Gastrocnemius medialis (tissue), 4 donors: ENCODE measurements at places on chromosomes 5 and 9. TPM values are rescaled to one million over a fixed set of nuclear protein-coding genes. Genes with fewer than 3 reads are reported as not detected.

- H3K27ac ChIP-seq: no peak within 1 kb of the TSS
- H3K27me3 ChIP-seq: no peaks in the 10 kb centered on the region
- no peaks in the 10 kb centered on the region for H3K4me1 ChIP-seq
- H3K4me3 ChIP-seq: peak within 1 kb of the TSS; percentile 28
- no peaks in the 10 kb centered on the region for H3K36me3 ChIP-seq
- DNase-seq: no peak
These were observed at the start of gene ZNF883 for GRCh38 chr9:113011911-113012381. TSS of gene ZNF883 (minus strand) at chr9:113012192.

DNA sequence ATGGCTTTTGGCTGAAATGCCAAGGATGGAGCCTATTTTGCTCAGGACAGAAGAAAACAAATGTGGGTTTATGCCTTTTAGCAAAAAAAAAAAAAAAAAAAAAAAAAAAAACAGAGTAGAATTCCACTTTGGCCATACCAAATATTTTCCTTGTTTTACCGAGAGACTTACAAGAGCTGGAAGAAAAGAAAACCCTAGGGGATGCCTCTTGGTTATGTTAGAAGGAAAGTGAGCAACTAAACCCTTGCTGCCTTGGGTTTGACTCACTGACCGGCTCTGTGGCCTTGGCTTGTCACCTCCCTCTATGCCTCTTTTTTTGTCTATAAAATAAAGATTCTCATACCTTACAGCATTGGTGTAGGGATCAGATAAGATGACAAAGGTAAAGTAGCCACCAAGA, 69.6 kb upstream of the ABCA1 start:
- H3K4me3 ChIP-seq: no peak overlapping the region
- H3K27me3 ChIP-seq: no peaks in the 10 kb centered on the region
- H3K4me1 ChIP-seq: peaks cover 19% of the 10 kb centered on the region
- H3K27ac ChIP-seq: no peak overlapping the region

Gene ZBTB5
- total RNA-seq: 7.0 TPM

- no peak for DNase-seq
- H3K27me3 ChIP-seq: peaks cover 74% of the 10 kb centered on the region
- no peaks in the 10 kb centered on the region for H3K36me3 ChIP-seq
- no peak overlapping the region for H3K4me3 ChIP-seq
These were observed 343 bp downstream of the LMX1B start for GRCh38 chr9:126614088-126614454.

DNA sequence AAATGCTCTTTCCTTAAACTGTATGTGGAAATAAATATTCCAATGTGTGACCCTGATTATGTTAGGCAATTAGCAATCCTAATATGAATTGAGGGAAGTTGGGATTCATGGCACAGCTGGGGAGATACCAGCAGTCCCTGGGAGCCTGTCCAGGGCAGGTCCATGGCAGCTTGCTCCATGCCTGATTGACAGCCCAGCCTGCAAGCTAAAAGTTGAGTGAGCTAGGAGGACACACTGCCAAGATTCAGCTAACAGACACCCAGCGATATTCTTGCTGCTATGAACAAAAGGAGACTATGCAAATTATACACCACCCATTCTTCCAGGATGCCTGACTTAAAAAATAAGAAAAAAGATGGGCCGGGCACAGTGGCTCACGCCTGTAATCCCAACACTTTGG, 6.2 kb downstream of the TGFBI start:
- no peaks in the 10 kb centered on the region for H3K27me3 ChIP-seq
- H3K4me1 ChIP-seq: peaks cover 45% of the 10 kb centered on the region
- H3K4me3 ChIP-seq: no peak overlapping the region
- peak overlapping the region; percentile 34 for H3K27ac ChIP-seq

- no peaks in the 10 kb centered on the region for H3K36me3 ChIP-seq
- H3K4me3 ChIP-seq: no peak overlapping the region
- DNase-seq: no peak
- H3K4me1 ChIP-seq: peaks cover 13% of the 10 kb centered on the region
- H3K27ac ChIP-seq: no peak overlapping the region
These were observed 79.7 kb downstream of the MED27 start for GRCh38 chr9:131999692-132000551.

DNA sequence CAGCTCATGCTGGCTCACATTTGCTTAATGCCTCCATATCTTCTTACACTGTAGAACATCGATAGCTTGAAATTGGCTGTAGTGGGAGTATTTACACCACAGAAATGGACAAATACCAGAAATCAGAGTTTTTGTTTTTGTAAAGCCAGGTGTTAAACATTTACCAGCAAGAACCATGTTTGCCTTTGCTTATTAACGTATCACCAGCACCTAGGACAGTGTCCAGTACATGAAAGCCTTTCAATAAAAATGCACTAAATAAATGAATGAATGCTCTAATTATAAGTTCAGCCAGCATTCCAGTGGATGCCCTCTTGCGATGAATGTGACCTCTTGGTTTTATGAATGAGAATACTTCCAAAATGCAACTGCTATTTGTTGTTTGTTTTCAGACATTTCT, 140.4 kb upstream of the VLDLR start:
- no peaks in the 10 kb centered on the region for H3K36me3 ChIP-seq
- DNase-seq: no peak
- peaks cover 7% of the 10 kb centered on the region for H3K4me1 ChIP-seq
- no peaks in the 10 kb centered on the region for H3K27me3 ChIP-seq

- no peak overlapping the region for H3K4me3 ChIP-seq
- no peak for DNase-seq
- H3K4me1 ChIP-seq: no peaks in the 10 kb centered on the region
- no peaks in the 10 kb centered on the region for H3K36me3 ChIP-seq
- H3K27ac ChIP-seq: no peak overlapping the region
These were observed 140.3 kb upstream of the RETREG1 start for GRCh38 chr5:16757146-16757545.

- H3K27ac ChIP-seq: no peak overlapping the region
- no peaks in the 10 kb centered on the region for H3K36me3 ChIP-seq
- no peak overlapping the region for H3K4me3 ChIP-seq
- no peak for DNase-seq
These were observed 732.0 kb downstream of the TAF11L14 start for GRCh38 chr5:18366234-18366633.

- H3K36me3 ChIP-seq: no peaks in the 10 kb centered on the region
- peak overlapping the region; percentile 97 for H3K27ac ChIP-seq
- peak overlapping the region; percentile 34 for H3K4me3 ChIP-seq
- peak; percentile 76 for DNase-seq
These were observed 291.8 kb downstream of the AOPEP start for GRCh38 chr9:95018099-95018936.

Gene IGFBPL1
- not detected for total RNA-seq

Gene NDUFAF2
- 48.2 TPM for total RNA-seq

- peaks cover 5% of the 10 kb centered on the region for H3K4me1 ChIP-seq
- no peaks in the 10 kb centered on the region for H3K27me3 ChIP-seq
- peaks cover 6% of the 10 kb centered on the region for H3K36me3 ChIP-seq
These were observed 992 bp downstream of the SETD9 start for GRCh38 chr5:56910210-56910965.

DNA sequence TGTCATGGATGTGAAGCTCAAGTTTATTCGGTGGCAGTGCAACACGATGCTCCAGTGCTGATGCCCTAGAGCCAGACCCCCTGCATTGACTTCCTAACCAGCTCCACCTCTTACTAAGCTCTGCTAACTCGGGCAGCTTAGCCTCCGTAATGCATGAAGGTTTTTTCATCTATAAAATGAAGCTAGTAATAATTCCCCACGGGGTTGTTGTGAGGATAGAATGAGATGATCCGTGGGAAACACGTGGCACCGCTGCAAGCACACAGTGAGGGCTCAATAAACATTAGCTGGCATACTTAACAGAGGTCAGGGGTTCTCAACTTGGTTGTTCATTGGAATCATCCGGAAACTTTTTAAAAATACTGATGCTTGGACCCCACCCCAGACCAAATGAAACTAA, 6.8 kb downstream of the ENC1 start:
- peaks cover 41% of the 10 kb centered on the region for H3K36me3 ChIP-seq
- peaks cover 9% of the 10 kb centered on the region for H3K4me1 ChIP-seq
- H3K4me3 ChIP-seq: no peak overlapping the region
- DNase-seq: no peak
- no peaks in the 10 kb centered on the region for H3K27me3 ChIP-seq
- H3K27ac ChIP-seq: no peak overlapping the region

Gene PRDM9
- not detected for total RNA-seq

DNA sequence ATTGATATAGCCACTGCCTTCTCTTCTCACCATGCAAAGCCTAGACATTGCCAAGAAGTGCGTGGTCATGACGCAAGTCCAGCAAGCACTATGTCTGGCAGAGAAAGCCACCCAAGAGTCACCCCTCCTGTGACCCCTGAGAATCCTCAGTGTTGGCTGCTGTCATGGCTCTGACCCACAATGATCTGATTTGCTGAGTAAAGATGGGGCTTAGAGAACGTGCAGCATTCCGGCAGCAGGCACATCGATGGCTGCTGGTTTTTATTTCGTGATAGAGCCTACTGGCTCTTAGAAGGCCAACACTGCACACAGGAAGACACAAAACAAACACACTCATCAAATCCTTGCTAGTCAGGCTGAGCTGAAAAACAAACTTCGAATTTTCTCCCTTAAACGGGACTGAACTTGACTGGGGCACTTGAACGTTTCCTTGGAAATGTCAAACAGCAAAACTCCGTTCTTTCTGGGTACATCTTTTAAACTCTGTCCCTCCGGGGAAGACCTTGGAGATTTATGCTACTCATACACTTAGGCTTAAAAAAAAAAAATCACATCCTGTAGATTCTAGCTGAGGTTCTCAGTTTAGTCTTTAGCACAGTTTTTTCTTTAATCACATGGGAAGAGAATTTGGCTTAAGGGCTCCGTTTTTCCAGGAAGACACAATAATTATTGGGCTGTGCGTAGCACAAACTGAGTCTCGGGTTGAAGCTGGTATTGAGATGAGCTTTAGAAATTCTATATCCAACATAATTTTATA, 88.2 kb upstream of the BASP1 start:
- H3K4me3 ChIP-seq: no peak overlapping the region
- no peaks in the 10 kb centered on the region for H3K4me1 ChIP-seq
- no peak overlapping the region for H3K27ac ChIP-seq
- H3K27me3 ChIP-seq: no peaks in the 10 kb centered on the region

GRCh38 chr9:108395421-108395820, 460.4 kb downstream of the ACTL7B start:
- DNase-seq: no peak
- no peak overlapping the region for H3K4me3 ChIP-seq
- no peak overlapping the region for H3K27ac ChIP-seq
- H3K36me3 ChIP-seq: no peaks in the 10 kb centered on the region

Gene TAF11L5
- not detected for total RNA-seq

Gene PAEP
- total RNA-seq: not detected

DNA sequence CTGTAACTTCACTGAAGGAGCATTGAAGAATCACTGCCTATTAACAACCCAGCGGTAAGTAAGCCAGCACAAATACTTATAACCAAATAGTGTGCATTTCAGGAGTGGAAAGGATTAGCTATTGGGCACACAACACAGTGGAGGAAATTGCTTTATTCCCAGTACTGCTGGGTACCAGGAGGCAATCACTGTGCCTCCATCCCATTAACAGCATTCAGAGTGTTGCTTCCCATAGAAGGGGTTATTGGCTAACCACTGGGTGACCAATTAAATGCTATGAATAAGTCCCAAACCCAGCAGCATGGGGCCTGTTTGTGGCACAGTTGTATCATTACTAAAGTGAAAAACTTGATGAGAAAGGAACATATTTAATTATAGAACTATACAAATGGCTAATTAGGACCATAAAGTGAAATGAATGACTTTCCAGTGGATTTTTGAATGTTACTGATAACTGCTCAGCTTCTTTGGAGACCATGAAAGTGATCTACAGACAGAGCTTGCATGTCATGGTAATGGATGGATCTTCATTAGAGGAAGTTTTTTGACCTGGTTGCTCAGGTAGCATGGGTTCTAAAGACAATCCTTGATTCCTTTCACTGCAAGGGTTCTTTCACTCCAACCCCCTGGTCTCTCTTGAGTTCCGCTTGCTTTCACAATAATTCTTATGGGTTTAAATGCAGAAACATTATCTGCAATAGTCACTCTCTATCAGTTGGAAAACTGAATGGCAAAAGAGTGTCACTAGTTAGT, 413.3 kb upstream of the RORB start:
- no peaks in the 10 kb centered on the region for H3K4me1 ChIP-seq
- H3K27me3 ChIP-seq: no peaks in the 10 kb centered on the region
- DNase-seq: no peak
- no peak overlapping the region for H3K27ac ChIP-seq

- H3K4me1 ChIP-seq: peaks cover 12% of the 10 kb centered on the region
- no peaks in the 10 kb centered on the region for H3K27me3 ChIP-seq
- H3K27ac ChIP-seq: peak overlapping the region; percentile 42
- DNase-seq: no peak
These were observed 102.7 kb downstream of the EHMT1 start for GRCh38 chr9:137721479-137721878.

- no peak for DNase-seq
- no peak overlapping the region for H3K27ac ChIP-seq
- no peaks in the 10 kb centered on the region for H3K36me3 ChIP-seq
- H3K4me3 ChIP-seq: no peak overlapping the region
- H3K4me1 ChIP-seq: no peaks in the 10 kb centered on the region
These were observed 41.2 kb downstream of the FYB1 start for GRCh38 chr5:39178171-39178570.

Gene IFNA13
- not detected for total RNA-seq

DNA sequence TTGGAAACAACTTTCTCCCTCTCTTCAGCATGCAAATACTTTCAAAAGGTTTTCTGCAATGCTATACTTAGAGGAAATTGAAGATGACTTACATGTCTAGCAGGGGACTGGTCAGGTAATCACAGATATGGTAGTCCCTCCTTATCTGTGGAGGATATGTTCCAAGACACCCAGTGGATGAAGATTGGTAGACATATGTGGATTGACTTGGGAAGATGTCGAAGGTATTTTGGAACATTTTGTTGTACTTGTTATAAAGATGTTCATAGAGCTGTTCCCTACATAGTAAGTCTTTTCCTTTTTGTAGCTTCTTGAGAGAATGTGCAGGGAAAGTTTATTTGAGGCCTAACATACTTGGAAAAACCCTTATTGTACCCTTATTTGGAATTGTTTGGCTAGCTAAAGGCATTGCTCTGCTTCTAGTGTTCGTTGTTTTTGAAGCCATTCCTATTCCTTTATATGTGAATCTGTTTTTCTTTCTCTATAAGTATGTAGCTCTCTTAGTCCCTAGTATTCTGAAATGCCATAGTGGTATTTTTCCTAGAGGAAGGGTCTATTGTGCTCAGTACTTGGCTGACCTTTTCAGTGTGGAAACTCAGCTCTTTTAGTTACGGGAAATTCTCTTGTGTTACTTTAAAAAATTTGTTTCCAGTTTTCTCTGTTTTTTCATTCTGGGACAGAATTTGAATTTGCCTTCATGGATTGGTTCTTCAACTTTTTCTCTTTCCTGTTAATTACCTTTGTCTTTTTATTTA, 25.7 kb downstream of the GPR151 start:
- no peaks in the 10 kb centered on the region for H3K27me3 ChIP-seq
- no peaks in the 10 kb centered on the region for H3K4me1 ChIP-seq
- DNase-seq: no peak
- peaks cover 28% of the 10 kb centered on the region for H3K36me3 ChIP-seq
